Stimulated activated CD4-positive, alpha-beta T cell treated with anti-CD3 and anti-CD28 coated beads, Interleukin-4, amount 100 ng/mL, for 1 hour (primary cell): ENCODE measurements at places on chromosomes 4 and X.

DNA sequence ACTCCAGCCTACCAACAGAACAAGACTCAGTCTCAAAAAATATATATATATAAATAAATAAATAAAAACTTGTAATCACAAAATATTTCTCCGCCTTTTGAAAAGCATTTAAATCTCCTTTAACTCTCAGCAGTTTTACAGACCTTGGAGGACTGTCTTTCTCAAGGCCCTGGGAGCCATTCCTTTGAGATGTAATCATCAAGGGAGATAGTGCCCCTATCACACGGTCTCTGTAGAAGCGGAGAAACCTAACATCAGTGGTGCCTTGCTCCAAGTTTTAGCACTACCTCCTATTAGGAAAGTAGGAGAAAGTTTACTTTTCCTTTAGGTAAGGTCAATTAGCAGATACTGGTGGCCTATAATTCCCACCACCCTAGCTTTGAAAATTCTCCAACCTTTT lies 58.5 kb downstream of the ANTXR2 start:
- DNase-seq = no peak

DNA sequence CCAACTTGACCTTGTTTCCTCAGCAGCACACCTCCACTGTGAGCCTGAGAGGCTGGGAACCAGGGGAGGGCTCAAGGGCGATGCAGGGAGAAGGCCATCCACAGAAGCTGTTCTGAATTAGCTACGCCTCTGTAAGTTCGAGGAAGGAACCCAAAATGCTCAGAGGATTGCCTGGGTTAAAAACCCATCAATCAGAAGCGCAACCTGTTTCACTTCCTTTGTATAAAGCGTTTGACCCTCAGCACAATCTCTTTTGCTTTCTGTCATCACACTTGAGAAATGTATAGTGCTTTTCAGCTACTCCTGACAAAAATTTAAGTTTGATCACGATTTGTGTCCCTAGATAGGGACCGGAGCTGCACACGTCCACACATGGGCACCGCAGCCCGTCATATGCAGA lies 48.0 kb upstream of the MAP3K15 start:
- DNase-seq = no peak

DNA sequence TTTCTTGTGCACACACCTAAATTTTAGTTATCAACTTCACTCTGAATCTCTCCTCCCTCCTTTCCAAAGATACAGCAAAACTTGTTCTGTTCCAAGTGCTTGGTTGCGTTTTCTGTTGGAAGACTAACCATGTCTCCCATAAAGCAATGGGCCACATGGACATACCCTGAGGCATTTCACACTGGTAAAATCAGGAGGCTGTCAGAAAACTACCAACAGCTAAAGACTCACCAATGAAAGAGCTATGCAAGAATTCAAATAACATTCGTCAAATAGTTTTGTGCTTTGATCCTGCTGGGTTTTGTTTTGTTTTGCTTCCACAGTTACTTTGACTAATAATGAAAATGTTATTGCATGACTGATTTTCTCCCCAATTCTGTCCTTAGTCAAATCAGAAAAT lies 46.0 kb downstream of the PHEX start:
- no peak for DNase-seq

GRCh38 chrX:10945498-10945897 lies 165.6 kb upstream of the HCCS start:
- no peak for DNase-seq

GRCh38 chrX:79466636-79467035 lies 99.5 kb upstream of the ITM2A start:
- no peak for DNase-seq
